ENCODE measurements at places on chromosomes 4 and X. TPM values are rescaled to one million over a fixed set of nuclear protein-coding genes. Genes with fewer than 3 reads are reported as not detected.

The GAGE12F gene
- polyA plus RNA-seq, result not detected

The JCHAIN gene
- polyA plus RNA-seq, result 131 TPM

The HSFX4 gene
- not detected for polyA plus RNA-seq

The SCRG1 gene
- not detected for polyA plus RNA-seq

The TSPAN7 gene
- polyA plus RNA-seq, result 23.8 TPM

The XKRX gene
- polyA plus RNA-seq, result not detected

The TRMT44 gene
- polyA plus RNA-seq, result 7.0 TPM

The NALF2 gene
- 0.54 TPM for polyA plus RNA-seq

The GPC4 gene
- 9.4 TPM for polyA plus RNA-seq
